ENCODE measurements at places on chromosomes 5 and 9.

DNA sequence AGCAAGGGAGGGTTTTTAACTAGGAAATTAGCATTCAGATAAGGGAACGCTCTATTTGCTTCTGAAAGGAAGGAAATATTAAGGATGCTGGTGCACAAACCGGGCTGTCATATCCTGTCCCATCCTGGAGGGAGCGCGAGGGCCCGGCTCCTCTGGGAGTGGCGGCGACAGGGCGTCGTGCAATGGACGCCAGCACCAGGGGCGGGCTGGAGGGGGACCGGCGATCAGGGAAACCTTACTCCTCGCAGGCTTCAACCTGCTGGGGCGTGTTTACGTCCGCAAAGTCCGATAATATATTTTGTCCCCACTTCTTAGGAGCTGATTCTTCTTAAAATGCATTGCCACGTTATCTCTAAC, 197.1 kb upstream of the TBCA start:
- DNase-seq = no peak

DNA sequence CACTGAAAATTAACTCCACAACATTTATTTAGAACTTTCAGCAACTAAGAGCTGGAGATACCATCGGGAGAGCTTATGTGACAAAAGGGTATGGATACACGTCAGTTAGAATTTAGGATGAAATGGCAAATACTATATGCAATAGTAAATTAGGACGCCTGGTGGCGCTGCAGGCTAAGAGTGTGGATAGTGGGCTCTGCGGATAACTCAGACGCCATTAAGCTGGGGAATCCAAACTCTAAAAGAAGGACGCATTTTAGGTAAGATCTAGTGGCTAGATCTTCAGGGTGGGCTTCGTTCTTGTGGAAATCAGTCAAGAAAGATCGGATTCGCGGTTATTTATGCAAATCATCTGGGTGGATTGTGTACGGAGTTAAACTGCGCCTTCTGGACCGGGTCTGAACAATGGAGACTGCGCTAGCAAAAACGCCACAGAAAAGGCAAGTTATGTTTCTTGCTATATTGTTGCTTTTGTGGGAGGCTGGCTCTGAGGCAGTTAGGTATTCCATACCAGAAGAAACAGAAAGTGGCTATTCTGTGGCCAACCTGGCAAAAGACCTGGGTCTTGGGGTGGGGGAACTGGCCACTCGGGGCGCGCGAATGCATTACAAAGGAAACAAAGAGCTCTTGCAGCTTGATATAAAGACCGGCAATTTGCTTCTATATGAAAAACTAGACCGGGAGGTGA, at the start of gene PCDHB5:
Gene PCDHB5 (plus strand): TSS at position 177 of the 688 bp plus-strand sequence. CDS start 229 bp downstream, at position 406.
- peak; percentile 51 for DNase-seq

- DNase-seq = no peak
These were observed 73.2 kb upstream of the PHYKPL start for GRCh38 chr5:178305801-178306200.

DNA sequence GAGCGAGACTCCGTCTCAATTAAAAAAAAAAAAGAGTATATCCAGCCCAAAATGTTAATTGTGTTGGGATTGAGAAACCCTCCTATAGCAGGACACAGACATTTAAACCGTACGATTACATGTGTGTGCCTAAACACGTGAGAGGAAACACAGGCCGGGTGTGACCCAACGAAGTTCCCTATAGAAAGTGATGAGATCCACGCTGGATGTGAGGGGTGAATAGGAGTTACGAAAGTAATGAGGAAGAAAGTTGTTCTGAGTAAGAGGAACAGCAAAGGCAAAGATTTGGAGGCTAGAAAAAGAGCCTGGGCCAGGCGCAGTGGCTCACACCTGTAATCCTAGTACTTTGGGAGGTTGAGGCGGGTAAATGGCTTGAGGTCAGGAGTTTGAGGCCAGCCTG, 13.6 kb downstream of the NAIF1 start:
- DNase-seq = no peak

GRCh38 chr5:126054577-126055347, 368.4 kb upstream of the GRAMD2B start:
- no peak for DNase-seq

GRCh38 chr5:133643365-133643764, 31.0 kb upstream of the FSTL4 start:
- no peak for DNase-seq

DNA sequence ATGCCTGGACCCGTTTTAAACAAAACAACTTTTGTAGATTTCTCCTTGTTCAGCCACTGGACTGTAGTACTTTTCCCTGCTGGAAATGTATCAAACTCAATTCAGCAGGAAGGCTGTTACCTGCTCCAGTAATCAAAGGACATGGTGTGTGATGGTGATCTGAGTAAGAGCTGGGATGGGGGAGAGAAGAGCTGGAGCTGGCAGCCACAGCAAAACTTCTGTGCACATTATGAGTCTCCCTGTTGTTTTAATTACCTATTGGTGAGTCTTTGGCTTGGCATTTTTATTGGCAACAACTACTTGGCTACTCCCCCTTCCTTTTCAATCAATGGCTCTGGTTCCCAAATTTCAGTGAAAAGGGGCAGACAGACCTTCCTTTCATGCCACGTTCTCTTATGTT, 9.7 kb downstream of the NREP start:
- no peak for DNase-seq

DNA sequence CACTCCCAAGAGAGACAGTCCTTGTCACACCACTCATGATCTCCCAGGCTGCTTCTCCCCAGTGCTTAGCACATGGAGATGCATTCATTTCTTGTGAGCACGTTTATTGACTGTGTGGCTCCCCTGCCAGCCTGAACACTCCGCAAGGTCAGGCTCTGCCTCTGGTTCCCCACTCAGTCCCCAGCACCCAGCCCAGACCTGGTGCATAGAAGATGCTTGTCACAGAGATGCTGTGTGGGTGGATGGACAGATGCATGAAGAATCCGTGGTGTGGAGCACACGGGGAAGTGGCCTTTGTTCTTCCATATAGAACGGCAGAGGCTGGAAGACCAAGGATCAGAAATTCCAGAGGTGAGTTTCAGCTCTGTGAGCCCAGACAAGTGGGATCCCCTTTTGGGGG, 13.8 kb upstream of the CRB2 start:
- DNase-seq = no peak

DNA sequence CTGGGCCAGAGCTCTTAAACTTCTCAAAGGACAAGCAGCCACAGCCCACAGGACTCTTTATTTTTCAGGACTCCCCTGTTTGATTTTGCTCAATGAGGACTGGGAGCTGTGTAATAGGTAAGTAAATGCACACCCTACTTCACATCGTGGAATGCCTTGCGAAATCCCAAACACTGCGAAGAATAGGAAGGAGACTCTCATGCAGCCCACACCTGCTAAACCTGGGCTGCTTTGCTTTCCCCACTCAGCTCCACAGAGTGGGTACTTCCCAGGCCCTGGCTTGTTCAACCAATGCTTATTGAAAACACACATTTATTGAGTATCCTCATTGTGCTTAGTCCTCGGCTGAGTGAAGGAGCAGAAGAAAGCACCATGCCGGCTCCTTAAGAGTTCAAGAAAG, 103.3 kb upstream of the FSTL4 start:
- no peak for DNase-seq

DNA sequence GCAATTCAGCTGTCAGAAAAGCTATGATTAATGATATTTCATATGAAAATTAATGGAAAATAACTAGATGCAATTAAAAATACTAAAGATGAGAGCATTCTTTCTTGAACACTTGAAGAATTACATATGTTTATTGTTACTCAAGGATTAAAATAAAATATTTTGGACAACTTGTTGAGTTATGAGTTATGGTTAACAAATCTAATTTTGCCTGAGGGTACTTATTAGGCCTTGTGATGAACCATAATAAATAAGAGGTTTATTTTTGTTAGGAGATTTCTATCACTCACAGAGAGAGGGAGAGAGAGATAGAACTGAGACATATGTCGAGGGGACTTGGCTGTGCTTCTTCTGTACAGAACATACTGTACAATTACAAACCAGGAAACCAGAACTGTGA, 183.7 kb downstream of the ISL1 start:
- DNase-seq = no peak

DNA sequence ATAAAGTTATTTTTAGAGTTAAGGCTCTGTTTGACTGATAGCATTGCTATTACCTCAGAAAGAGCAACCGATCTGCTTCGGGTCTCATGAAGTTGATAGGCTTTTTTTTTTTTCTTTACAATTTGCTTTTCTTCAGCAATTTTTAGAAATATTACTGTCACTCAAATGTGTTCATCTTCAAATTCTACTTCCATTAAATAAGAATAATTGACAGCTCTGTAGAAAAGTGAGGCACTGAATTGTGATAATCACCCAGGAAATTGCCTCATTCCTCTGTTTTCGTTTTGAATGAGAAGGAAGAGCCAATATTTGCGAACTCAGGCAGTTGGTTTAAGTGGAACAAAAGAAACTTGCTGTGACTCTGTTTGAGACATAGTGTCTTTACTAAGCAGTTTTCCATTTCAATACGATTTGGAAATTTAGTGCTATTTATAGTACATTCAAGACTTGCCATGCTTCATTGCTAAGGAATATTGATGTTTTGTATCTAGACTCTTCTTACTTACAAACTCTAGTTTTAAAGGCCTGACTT, 700.5 kb upstream of the CDH10 start:
- DNase-seq = no peak

DNA sequence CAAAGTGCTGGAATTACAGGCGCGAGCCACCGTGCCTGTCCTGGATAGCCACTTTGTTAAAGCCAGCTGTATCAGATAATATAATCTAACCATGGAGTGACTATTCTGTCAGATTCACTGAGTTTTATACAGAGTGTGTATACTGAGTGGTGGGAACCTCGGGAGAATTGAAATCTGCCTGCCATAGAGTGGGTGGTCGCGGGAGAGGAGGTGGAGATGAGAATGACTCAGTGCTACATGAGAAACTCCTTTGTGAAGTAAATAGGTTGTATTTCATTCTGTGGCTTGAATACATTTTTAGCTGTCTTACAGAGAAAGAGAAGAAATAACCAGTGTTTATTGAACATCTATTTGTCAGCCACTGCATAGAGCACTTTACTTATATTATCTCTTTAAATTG, 26.4 kb downstream of the ATP6V0E1 start:
- DNase-seq = no peak

DNA sequence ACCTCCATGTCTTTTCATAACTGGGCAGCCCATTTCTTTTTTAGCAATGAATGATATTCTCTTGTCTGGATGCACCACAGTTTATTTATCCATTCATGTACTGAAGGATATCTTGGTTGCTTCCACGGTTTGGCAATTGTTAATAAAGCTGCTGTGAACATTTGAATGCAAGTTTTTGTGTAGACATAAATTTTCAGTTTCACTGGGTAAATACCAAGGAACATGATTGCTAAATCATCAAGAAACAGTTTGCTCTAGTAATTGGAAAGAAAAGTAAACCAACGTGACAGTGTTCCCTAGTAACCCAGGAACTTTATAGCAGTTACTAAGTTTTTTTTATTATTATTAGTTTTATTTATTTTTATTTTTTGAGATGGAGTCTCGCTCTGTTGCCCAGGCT, 100.4 kb downstream of the VPS13A start:
- DNase-seq = no peak

- no peak for DNase-seq
These were observed 258.3 kb upstream of the EFNA5 start for GRCh38 chr5:107929080-107929479.

DNA sequence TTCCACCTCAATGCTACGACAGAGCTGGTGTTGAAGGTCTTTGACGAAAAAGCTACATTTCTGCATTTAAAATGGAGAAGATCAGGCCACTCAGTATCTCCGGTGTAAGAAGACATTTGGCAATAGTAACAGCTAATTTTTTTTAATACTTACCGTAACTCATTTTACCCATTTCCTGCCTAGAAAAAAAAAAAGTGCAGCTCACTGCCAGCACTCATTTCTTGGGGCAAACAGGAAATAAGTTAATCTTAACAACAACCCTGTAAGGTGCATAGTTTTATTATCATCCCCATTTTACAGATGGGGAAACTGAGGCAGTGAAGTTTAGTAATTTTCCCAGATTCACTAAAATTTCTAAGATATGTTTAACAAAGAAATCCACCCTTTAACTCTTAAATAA, 27.4 kb upstream of the KCNMB1 start:
- no peak for DNase-seq

- peak; percentile 34 for DNase-seq
These were observed 800.6 kb upstream of the CDH6 start for GRCh38 chr5:30392897-30393296.

GRCh38 chr5:100852988-100853449, 50.1 kb downstream of the ST8SIA4 start:
- DNase-seq = no peak

DNA sequence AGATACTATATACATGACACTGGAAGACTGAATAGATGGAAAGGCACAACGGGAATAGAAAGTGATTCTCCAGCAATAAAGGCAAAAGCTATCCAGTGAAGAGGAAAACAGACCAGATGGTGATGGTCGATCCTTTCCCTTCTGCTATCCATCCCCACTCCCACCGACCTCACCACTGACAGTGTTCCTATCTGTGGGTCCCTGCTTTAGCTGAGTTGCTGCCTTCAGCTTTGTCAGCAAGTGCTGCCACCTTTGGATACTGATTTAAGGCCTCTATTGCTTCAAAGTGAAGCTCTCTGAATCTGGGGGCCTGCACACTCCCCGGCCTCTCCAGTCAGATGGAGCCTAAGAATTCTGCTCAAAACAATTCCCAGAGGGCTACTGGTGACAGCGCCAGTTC, 32.3 kb downstream of the EPB41L4A start:
- no peak for DNase-seq

DNA sequence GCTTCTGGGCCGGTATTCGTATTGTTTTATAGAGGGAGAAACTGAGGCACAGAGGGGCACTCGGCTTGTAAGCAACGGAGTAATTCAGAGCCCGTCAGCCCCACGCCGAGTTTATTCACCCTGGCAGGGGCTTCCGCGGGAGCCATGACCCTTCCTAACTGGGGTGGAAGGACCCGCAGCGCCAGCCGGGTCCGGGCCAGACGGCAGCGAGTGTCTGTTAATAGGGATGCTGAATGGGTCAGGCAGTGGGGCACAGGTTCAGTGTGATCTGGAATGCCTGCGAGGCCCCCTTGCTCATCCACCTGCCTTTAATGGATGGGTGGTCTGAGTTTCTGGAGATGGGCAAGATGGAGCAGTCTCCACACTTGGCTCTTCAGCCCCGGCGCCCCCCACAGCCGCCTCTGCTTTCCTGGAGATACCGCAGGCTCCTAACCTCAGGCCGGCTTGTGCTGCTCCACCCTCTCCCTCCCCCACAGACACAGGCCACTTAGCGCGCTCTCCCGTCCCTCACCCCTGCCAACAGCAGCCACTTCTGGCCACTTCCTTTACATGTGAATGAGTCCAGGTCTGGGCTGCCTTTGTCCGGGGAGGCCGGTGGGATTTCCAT, 147.1 kb downstream of the ERCC6L2 start:
- DNase-seq = no peak
